NCI-H187 treated with DMSO at 0.1 percent for 48 hours (cell line): ENCODE measurements at places on chromosomes 3 and 15.

DNA sequence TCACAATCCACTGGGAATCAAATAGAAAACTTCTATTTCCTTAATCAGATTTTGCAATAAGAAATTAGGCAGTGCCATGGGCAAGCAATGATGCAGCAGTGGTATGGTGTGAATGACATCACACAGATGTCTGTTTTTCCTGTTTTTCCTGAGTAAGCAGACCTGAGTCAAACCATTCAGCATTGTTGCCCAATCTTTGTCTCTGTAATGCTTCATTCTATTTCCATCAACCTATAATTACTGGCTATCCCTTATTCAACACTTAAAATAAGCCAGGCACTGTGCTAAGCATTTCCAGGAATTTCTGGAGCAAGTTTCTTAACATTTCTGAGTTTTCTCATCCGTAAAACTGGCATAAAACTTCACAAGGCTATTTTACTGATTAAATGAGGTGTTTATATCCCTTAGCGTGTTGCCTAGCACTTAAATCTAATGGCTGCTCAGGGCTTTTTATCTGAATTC lies 11.3 kb upstream of the OXSR1 start:
- DNase-seq, result no peak

- no peak for DNase-seq
Observed at GRCh38 chr3:41997702-41998550, 36.0 kb upstream of the ULK4 start.

- DNase-seq, result no peak
Observed at GRCh38 chr3:114640126-114640525, 346.3 kb downstream of the TIGIT start.

GRCh38 chr3:129046732-129047552 lies 13.6 kb upstream of the GP9 start:
- DNase-seq, result no peak

GRCh38 chr15:32729700-32730395 lies 12.0 kb downstream of the GREM1 start:
- no peak for DNase-seq

DNA sequence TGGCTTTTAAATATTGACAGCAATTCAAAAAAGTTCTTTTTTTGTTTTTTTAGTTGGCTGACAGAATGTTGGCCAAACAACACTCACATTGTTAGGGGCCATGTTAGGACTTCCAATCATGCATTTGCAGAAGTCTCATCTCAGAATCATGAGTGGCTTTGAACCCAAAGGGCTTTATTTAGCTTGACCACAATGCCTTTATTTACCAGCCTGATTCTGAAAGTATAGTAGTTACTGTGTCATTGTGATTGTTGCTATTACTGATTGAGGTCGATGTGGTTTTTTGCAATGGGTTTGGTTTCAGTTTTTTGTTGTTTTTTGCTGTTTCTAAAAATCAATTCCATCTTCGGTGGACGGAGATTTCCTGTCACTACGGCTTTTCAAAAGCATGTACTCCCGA lies 7.2 kb downstream of the GLDN start:
- DNase-seq, result no peak

DNA sequence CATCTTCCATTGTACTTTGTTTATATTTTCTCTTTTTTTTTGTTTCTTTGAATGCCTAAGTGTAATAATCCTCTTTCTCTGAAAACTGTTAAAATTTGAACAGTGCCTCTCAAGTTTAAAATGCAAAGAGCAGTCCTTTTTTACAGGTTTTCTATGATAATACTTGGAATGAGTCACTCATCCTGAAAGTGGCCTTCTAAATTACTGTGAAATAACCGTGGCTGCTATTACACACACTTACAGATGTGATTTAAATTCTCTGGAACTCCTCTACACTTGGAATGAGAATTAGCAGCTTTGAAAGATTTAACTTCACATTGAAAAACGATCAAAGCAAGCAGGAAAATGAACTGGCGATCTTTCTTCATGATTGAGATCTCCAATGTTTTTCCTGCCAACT lies 105.9 kb downstream of the ROBO1 start:
- DNase-seq, result no peak

GRCh38 chr15:87610366-87610765 lies 646.2 kb downstream of the NTRK3 start:
- no peak for DNase-seq

DNA sequence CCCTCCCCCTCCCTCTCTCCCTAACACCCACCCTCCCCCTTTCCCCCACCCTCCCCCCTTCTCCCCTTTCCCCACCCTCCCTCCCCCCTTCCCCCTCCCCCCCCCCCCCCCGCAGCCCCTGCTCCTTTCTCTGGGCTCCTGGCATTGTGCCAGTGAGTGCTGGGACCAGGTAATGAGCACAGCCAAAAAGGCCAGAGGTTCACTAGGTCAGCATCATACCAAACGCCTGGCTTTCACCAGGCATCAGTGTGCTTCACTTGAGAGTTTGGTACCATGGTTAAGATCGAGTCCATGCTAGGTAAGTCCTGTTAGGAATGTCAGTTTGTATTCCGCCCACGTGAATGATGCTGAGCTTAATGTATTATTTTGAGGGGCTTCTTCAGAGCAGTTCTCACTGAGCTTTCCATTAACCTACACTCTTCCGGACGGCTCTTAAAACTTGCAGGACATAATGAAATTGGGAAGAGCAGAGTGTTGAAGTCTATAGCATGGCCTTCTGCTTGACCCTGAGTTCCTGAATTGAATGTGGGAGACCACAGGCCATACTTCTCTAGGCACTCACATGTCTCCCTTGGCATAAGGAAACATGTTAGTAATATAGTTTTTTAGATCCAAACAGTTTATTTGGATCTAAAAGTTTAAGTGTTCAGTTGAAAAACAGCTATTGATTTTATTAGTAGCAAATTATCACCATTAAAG lies 45.6 kb downstream of the SENP2 start:
- DNase-seq, result no peak

GRCh38 chr3:134369861-134370596 lies 4.2 kb downstream of the AMOTL2 start:
- DNase-seq, result no peak
